ENCODE measurements at places on chromosomes 12 and 14.

DNA sequence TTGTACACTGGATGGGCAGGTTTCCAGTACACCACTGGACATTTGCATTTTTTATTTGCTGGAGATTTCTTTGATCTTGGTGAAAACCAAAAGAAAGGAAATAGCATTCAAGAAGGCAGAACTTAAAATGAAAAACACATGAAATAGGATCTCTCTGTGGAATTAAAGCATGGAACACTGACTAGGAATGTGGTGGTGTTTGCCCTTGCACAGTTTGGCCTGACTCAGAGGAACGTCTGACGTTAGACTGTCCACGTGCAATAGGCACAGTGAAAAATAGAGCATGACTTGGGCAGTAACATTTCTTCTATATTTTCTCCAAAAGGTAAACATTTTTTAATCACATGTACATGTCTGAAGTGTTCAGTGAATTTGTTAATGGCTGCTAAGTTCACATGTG lies 474.1 kb upstream of the PRICKLE1 start:
- no peak for DNase-seq

DNA sequence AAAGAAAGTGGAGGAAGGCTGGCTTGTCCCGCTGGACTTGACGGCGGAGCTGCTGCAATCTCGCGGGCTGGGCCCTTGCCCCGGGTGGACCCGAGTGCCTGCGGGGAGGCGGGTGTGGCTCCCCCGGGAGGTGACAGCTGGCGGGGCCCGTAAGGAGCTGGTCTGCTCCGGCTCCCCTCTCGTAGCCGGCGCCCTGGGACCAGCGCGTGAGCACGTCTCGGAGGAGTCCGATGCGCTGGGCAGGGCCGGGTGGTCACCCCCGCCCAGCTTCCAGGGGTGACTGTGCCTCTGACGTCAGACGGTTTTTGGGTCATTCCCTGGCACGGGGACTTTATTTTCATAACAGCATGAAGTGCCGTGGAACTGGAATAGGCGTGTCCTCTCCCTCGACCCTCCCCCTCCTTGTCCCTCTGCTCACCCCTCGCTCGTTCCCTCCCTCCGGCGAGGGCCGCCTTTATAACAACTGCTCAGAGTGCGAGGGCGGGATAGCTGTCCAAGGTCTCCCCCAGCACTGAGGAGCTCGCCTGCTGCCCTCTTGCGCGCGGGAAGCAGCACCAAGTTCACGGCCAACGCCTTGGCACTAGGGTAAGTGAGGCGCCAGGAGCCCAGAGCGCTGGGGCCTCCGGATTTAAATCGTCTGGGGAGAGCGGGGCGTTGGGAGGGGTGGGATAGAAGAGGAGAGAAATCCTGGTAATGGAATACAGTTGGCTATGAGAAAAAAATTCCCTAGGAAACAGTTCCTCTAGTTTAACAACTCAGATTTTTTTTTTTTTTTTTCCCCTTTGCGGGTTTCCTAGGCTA lies at the start of gene GPRC5A:
Gene GPRC5A, plus strand, starts transcription at position 483 of the 801 bp plus-strand sequence. CDS start 16,688 bp downstream, outside the sequence.
- DNase-seq = peak; percentile 36

DNA sequence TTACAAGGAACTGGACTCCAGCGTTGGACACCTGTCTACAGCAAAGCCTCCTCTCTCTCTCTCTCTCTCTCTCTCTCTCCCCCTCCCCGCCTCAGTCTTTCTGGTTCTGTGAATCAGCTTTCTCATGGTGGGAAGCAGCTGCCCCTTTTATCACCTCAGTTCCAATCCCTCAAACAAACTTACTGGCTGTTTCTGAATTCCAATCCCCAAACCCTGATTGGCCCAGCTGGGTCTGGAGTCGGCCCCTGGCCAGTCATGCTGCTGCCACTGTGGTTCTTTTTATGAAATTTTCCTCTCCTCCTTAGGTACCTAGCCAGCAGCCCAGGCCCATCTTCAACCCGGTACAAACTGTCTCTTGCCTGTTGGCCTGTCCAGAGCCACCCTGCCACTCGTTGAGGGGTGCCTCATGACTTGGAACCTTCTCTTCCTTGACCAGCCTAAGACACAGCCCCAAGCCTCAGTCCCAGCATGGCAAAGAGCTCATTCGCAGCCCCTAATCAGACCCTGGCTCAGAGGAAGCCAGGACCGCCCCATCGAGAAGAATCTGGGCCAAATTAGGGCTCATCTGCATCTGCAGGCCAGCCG lies 9.4 kb upstream of the MORN3 start:
- DNase-seq = no peak

DNA sequence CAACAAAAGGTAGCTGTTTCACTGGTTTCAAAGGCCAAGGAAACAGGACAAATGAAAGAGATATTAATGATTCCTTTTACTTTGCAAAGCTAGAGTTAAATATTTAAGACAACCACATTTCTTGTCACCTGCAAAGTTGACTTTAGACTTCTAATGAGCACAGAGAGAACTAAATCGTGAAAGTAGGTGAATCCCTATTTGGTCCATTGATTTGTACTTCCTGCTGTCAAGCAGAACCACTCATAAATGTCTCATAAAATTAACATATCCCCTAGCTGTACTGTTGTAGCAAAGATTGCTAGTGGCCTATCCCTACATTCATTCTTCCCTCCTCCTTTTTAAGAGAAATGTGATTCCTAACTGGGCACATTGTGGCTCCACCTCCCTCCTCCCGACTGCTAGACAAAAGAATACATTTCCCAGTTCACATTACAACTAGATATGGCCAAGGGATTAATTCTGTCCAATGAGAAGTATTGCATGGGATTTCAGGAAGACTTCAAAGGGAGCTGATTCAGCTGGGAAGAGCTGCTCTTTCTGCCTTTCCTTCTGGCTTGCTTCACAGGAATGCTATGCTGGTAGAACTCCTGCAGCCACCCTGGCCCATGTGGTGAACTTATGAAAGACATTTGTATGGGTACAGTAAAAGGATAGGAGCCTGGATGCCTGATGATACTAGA lies 227.5 kb upstream of the ABCD2 start:
- DNase-seq = no peak

- DNase-seq = no peak
Observed at GRCh38 chr12:128381946-128382345, 115.0 kb downstream of the TMEM132C start.

- no peak for DNase-seq
Observed at GRCh38 chr12:40976546-40976945, 211.6 kb upstream of the PDZRN4 start.

DNA sequence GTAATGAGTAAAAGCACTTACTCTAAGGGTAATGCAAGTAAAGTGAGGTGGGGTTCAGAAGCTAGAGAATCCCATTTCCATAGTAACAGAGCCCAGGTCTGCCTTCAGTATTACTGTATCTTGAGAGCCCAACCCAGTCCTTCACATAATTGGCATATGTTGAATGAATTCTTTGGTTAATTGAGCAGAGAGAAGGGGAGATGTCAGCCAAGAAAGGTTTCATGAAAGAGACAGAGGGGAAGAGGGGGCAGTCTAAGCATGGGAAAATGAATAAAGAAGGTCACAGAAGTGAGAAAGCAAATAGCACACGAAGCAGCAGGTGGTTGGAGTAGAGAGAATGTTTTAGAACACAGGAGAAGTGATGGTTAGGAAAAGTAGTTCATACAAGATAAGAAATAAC lies 371.1 kb downstream of the SEC23A start:
- no peak for DNase-seq

- no peak for DNase-seq
Observed at GRCh38 chr12:62657363-62657632, 190.7 kb downstream of the MON2 start.

GRCh38 chr14:69904246-69904645 lies 25.0 kb downstream of the SMOC1 start:
- no peak for DNase-seq

DNA sequence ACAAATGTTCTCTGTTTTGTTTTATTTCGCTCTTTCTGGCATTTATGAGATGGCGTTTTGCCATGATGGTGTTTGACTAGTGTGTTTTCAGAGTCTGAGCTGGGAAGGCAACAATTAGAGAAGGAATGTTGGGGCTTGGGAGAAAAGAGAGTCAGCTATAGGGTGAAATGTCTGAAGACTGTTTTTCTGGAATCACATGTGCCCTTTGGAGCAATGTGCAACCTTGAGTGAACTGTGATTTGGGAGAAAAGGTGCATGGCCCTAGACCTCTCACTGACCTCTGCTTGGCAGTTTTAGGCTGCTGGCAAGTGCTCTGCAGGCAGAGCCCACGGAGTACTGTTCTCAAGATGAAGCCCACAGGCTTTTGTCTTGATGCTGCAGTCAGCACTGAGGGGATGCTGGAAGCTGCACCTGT lies 379.9 kb upstream of the PDE3A start:
- DNase-seq = no peak

DNA sequence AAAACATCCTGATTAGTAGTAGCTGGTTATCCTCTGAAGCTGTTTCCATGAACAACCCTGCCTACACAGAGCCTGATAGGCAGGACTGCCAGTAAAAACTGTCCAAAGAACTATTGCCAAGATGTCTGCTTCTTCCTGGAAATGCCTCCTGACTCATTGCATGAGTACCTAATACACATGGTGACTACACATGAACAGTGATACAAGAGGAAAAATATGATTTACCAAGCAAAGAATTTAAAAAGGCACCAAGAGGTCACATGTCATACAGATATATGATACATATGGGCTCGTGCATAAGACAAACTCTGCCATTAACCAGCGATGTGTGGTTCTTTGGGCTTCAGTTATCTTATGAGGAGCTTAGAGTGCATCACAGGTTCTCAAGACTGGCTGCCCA lies 552.3 kb downstream of the SLC16A7 start:
- no peak for DNase-seq

DNA sequence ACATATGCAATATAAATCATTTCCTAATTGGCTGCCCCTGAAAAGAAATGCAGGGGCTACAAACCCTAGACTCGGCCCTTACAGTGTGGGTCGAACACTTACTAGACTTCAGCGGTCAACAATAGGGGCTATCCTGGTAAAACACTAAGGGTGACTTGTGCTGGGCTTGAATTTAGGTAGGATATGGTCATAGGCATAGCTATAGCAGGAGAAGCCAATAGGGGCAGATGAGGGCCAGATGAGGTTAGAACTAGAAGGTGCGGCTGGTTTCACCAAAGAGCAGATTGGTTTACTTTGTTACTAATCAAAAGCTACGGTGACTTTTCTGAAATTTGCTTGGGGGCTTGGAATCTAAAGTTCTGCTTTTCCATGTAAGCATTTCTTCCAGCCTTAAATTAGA lies 282.3 kb upstream of the DIO2 start:
- no peak for DNase-seq

DNA sequence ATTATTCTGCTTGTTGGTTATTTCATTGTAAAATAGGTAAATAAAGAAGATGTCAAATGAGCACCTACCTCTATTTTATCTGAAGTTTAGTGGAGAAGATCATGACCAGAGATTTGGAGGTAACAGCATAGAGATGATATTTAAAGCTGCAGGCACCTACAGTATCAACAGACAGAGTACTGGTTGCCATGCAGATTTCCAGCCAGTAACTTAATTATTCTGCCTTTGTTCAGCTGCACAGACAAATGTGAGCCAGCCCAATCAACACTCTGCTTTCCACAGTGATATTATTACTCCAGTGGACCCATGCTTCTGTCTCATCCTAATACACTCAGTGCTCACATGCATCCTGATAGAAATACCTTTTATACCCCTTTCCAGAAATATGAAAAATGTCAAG lies 348.5 kb upstream of the RGS6 start:
- DNase-seq = no peak

DNA sequence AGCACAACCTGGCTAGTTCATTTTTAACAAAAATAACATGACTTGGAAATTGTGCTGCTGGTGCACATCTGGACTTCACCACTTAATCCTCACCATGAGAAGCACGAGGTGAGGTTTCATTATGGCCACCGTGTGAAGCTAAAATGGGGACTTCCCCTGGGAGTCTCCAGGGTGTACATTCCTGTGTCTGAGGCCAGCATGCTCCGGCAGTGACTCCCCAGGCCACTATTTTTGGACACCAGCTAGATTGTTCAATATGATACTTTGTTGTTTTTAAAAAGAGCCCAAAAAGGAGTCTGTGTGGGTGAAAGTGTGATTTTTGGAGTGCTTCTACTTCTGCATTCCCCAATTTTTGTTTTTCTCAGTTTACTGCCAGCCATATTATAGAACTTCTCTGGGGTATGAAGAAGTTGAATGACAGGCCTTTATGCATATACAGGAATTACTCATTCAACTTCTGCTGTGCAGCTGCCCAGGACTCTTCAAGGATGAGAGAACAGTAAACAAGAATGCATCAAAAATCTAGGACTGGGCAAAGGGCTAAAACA lies 16.9 kb upstream of the AICDA start:
- DNase-seq = no peak

GRCh38 chr12:49549735-49550692 lies 11.2 kb downstream of the KCNH3 start:
- DNase-seq = no peak

GRCh38 chr12:54431911-54432814 lies 13.1 kb upstream of the ITGA5 start:
- no peak for DNase-seq

- no peak for DNase-seq
Observed at GRCh38 chr12:91055976-91056375, 1.8 kb downstream of the KERA start.

- DNase-seq = peak; percentile 86
Observed at GRCh38 chr12:49777800-49778748, 36.7 kb downstream of the TMBIM6 start.
